NCI-H187 (cell line): ENCODE measurements at places on chromosomes 13 and 19.

DNA sequence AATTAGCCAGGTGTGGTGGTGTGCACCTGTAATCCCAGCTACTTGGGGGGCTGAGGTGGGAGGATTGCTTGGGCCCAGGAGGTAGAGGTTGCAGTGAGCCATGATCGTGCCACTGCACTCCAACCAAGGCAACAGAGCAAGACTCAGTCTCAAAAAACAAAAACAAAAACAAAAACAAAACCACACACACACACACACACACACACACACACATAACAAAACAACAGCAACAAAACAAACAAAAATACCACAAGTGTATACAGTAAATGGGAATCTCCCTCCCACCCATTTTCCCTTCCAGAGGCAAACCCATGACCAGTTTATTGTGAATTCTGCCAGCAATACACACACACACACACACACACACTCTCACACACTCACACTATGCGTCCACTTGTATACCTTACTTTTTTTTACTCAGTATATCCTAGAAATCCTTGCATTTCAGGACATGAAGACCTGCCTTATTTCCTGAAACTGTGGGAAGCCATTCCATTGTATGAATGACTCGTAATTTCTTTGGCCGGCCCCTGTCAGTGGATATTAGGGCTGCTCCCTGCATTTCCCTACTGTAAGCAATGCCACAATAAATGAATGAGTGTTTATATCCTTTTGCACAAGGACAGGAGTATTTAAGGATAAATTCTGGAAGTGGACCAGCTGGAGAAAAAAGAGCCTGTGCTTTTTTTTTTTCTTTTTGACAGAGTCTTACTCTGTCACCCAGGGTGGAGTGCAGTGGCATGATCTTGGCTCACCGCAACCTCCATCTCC lies 6.9 kb upstream of the PLEKHF1 start:
- no peak for DNase-seq

GRCh38 chr19:34044021-34044420 lies 128.3 kb upstream of the LSM14A start:
- DNase-seq: no peak

DNA sequence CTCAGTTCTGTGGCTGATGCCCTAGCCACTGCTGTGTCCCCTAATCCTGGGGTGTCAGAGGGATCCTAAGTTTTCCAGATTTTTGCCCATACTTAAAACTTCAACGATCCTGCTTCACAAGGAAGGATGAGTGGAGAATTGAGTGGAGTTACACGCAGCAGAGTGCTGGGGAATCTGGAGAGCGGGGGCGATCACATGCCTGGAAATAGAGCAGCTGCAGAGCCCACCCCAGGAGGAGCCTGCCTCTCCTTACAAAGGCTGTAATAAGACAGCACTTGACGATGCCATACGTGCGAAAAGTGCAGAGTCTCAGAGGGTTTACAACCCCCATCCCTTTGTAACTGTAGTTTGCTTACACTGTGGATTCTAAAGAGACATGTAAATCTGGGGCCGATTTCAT lies 40.6 kb downstream of the SUGP2 start:
- DNase-seq: no peak

DNA sequence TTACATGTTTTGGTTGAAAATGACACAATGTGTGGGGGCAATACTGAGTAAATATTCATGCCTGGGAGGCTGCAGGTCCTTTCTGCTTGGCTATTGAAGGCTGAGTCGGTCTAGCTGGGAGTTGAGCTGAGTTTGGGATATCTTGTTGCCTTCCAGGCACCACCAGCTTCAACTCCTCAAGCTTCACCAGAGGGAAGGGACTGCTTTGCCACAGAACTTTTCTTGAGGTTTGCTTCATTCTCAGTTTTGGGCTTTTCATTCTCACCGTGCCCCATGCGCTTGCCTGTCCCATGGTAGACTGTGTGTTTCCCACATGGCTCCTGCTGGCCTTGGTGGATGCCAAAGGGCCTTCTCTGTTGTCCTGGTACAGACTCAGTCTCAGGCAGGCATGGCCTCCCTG lies 198.2 kb upstream of the SOX1 start:
- DNase-seq: no peak

DNA sequence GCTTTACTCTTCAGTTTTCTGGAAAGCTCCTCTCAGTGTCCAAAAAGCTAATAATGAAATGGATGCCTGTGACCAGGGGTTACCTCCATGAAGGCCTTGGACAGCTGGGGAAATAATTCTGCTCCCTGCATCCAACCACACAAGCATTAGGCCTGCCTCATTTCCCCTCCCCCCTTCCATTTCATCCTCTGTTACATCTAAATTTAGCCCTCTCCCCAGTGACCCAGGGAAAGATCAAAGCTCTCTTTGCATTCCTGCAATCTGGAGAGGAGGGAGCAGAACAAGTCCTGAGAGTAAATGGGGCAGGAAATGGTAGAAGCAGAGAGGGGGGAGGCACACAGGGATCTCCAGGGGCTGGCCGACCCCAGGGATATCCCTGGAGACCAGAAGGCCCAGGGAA lies 452.7 kb downstream of the TSHZ3 start:
- no peak for DNase-seq

- no peak for DNase-seq
These were observed 126.2 kb downstream of the KCNRG start for GRCh38 chr13:50141375-50141975.

DNA sequence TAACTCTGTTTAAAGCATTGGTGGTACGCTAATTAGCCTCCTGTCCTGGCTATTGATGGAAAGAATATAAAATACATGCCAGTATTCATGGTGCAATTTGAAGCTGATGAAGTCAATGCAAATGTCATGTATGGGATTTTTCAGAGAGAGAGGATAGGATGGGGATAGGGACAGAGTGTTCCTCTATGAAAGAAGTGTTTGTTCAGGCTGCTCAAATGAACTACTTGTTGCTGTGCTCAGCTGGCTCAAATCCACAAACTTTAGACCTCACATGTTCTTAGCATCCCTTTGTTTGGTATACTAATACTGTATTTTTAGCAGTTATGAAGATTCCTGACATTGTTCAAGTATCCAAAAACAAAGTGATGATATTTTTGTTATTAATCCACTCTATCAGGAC lies 116.5 kb downstream of the SLITRK1 start:
- no peak for DNase-seq

GRCh38 chr13:44573790-44574465 lies 2.2 kb downstream of the TSC22D1 start:
- DNase-seq: no peak

DNA sequence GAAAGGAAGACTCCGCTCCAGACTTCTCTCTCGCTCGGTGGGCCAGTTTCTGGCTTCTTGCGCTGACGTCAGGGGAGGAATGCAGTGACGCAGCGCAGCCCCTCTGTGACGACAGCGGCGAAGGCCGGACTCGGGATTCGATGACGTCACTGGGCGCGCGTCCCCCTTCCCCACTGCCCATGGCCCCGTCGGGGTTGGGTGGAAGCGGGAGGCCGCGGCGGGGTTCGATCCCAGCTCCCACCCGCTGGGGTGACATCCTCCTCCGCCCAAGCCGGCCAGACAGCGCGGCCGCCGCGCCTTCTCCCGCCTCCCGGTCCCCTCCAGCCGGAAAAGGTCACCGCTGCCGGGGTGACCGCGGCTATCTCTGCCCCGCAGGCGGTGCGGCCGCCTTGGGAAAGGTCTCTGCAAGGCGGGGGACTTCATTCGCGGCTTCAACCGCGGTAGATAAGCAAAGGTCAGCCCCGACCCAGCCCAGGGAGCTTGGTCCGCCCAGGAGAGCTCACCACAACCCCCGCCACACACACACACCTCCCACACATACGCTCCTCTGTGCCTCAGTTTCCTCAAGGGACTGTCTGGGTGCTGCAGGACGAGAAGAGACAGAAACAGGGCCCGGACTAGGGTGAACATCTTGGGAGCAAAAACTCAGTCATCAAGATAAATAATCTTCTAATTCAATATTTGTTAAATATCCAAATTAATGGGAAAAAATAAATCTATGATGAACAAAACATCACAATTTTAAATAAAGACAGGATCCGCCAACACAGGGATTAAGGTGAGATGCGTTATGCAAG lies 844 bp upstream of the RFX1 start:
- DNase-seq: no peak

- DNase-seq: no peak
These were observed 1.9 kb upstream of the CCNP start for GRCh38 chr19:40228346-40228745.

GRCh38 chr13:48804821-48805601 lies 151.3 kb downstream of the CYSLTR2 start:
- DNase-seq: no peak

GRCh38 chr19:38496603-38497487 lies 63.4 kb downstream of the RYR1 start:
- DNase-seq: no peak

DNA sequence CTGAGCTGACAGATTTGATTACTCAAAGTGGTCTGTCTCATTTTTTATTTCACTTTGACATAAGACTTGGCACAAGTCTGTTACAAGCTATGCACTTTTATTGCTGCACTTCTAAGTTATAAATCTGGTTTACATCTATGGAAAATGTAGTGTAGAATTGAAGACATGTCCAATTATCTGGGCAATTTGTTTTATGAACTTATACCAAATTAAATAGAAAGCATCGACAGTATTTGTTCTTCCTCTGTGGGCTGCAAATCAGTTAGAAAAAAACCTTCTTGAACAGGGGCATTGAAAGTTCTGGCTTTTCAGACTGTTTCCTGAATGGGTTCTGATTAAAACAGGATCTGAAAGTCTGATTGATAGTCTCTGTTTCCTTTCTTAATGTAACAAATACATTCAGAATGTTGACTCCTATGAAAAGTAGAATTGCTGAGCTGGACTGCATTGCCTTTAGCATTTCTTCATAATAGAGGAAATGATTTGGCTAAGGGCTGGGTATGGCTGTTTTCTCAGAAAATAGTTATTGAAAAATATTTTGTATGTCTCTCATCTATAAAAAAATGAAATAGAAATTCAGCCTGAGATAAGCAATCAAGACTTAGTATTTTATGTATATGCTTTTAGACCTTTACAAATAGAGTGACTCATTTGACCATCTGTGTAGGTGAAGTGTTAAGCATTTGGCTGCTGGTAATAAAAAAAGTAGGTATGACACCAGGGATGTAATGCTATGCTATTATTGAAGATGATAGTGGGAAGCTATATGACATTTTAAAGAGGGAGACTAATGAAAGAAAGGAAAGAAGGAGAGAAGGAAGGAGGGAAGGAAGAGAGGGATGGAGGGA lies 210.9 kb upstream of the SPRY2 start:
- DNase-seq: no peak

DNA sequence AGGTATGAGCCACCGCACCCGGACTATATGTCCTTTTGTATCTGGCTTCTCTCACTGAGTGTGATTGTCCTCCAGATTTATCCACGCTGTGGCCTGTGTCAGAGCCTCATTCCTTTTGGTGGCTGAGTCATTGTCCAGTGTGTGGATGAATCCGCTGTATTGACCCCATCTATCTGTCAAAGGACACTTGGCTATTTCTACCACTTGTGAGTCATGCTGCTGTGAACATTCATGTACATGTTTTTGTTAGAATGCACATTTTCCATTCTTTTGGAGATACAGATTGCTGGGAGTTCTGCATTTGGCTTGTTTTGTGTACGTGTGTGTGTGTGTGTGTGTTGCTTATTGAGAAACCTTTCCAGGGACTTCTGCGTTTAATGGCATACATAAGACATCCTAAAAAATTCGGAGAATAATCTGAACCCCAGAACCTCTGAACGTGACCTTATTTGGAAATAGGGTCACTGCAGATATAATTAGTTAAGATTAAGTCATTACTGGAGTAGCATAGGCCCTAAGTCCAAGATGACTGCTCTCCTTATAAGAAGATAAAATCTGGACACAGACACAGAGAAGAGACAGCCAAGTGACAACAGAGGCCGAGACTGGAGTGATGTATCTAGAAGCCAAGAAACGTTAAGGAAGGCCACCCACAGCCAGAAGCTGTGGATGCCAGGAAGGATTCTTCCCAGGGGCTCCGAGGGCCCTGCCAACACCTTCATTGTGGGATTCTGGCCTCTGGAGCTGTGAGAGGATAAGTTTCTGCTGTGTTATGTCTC lies 4.9 kb upstream of the GIPC3 start:
- no peak for DNase-seq

GRCh38 chr19:47545061-47545948 lies 27.6 kb downstream of the ZNF541 start:
- DNase-seq: no peak

- no peak for DNase-seq
These were observed 551.4 kb upstream of the SGCG start for GRCh38 chr13:22629374-22629773.

DNA sequence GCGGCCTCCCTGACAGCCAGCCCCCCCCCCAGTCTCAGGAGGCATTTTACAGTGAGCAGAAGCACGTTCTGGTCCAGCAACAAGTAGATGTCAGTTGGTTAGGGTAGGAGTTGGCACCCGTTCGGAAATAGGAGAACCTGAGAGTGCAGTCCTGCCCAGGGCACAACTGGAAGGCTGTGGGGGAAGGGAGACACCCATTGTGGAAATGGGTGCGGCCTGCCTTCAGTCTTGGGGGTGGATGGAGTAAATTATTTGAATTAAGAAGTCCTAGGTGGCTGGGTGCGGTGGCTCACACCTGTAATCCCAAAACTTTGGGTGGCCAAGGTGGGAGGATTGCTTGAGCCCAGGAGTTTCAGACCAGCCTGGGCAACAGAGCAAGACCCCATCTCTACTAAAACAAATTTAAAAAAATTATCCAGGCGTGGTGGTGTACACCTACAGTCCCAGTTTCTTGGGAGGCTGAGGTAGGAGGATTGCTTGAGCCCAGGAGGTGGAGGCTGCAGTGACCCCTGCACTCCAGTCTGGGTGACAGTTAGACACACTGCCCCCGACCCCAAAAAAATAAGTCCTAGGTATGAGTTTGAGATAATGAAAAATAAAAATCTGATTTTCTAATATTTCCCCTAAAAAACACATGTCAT lies 1.2 kb downstream of the CIRBP start:
- no peak for DNase-seq

- no peak for DNase-seq
These were observed 17.2 kb downstream of the PKN1 start for GRCh38 chr19:14450168-14450874.

GRCh38 chr13:40438022-40438680 lies 228.3 kb downstream of the FOXO1 start:
- DNase-seq: no peak

GRCh38 chr13:54194233-54195024 lies 1165.8 kb downstream of the OLFM4 start:
- DNase-seq: no peak

DNA sequence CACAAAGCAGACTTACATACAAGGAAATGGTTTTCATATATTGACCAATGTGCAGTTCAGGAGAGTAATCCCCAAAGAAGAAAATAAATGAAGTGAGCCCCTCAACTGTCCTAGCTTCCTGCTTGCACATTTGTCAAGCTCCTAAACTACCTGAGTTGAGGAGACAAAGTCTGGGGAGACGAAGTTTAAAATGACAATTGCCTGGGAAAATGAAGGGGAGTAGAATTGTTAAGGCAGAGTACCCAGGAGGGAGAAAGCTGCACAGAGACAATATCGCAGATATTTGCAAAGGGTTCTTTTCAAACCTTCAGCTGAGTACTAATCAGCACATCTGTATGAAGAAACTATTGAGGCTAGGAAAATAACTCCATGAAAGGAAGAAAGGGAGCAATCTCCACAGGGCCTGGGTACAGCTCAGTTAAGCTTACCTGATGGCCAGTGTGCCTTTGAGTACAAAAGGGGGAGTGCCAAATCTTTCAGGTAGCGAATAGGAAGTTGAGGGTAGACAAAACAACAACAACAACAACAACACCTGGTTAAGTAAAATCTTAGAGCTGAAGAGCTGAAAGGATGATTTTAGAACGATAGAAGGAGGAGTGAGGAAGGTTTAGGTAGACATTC lies 1700.1 kb upstream of the PRR20A start:
- DNase-seq: no peak
